ENCODE measurements at places on chromosomes 16 and 17.

- no peaks in the 10 kb centered on the region for H3K36me3 ChIP-seq
- no peaks in the 10 kb centered on the region for H3K4me1 ChIP-seq
- no peak overlapping the region for H3K4me3 ChIP-seq
- DNase-seq, result no peak
- H3K27me3 ChIP-seq, result no peaks in the 10 kb centered on the region
Measured at GRCh38 chr16:15396948-15397594, 1.5 kb downstream of the MPV17L start.

GRCh38 chr17:35368081-35368830 lies 5.2 kb downstream of the SLFN11 start:
- DNase-seq, result peak; percentile 75
- H3K36me3 ChIP-seq, result no peaks in the 10 kb centered on the region
- H3K27ac ChIP-seq, result no peak overlapping the region
- H3K4me3 ChIP-seq, result no peak overlapping the region

- H3K27ac ChIP-seq, result no peak overlapping the region
- no peaks in the 10 kb centered on the region for H3K36me3 ChIP-seq
- no peak for DNase-seq
- no peaks in the 10 kb centered on the region for H3K4me1 ChIP-seq
Measured at GRCh38 chr17:3879186-3879585, 13.7 kb downstream of the CAMKK1 start.

GRCh38 chr17:17446666-17447155 lies 30.1 kb upstream of the MED9 start:
- no peaks in the 10 kb centered on the region for H3K36me3 ChIP-seq
- no peak overlapping the region for H3K4me3 ChIP-seq
- no peak for DNase-seq
- H3K4me1 ChIP-seq, result no peaks in the 10 kb centered on the region

- no peak overlapping the region for H3K4me3 ChIP-seq
- DNase-seq, result no peak
- H3K27me3 ChIP-seq, result no peaks in the 10 kb centered on the region
- no peaks in the 10 kb centered on the region for H3K4me1 ChIP-seq
Measured at GRCh38 chr17:50659179-50659578, 24.5 kb downstream of the ABCC3 start.

GRCh38 chr17:58344791-58345157 lies 7.2 kb downstream of the SUPT4H1 start:
- H3K27ac ChIP-seq, result peak overlapping the region; percentile 100
- peak overlapping the region; percentile 54 for H3K4me3 ChIP-seq
- peak; percentile 62 for DNase-seq
- H3K36me3 ChIP-seq, result peaks cover 19% of the 10 kb centered on the region
- H3K27me3 ChIP-seq, result no peaks in the 10 kb centered on the region

GRCh38 chr17:74981318-74981978 lies 6.0 kb upstream of the CDR2L start:
- DNase-seq, result no peak
- peak overlapping the region; percentile 57 for H3K4me3 ChIP-seq
- peaks cover 8% of the 10 kb centered on the region for H3K4me1 ChIP-seq
- peaks cover 6% of the 10 kb centered on the region for H3K27me3 ChIP-seq
- H3K36me3 ChIP-seq, result no peaks in the 10 kb centered on the region

- H3K4me1 ChIP-seq, result no peaks in the 10 kb centered on the region
- H3K27me3 ChIP-seq, result no peaks in the 10 kb centered on the region
Measured at GRCh38 chr17:40633871-40634270, 13.7 kb downstream of the SMARCE1 start.

GRCh38 chr17:59284317-59284716 lies 47.1 kb upstream of the YPEL2 start:
- H3K4me3 ChIP-seq, result no peak overlapping the region
- no peak for DNase-seq
- H3K27ac ChIP-seq, result no peak overlapping the region
- no peaks in the 10 kb centered on the region for H3K4me1 ChIP-seq
- no peaks in the 10 kb centered on the region for H3K36me3 ChIP-seq

DNA sequence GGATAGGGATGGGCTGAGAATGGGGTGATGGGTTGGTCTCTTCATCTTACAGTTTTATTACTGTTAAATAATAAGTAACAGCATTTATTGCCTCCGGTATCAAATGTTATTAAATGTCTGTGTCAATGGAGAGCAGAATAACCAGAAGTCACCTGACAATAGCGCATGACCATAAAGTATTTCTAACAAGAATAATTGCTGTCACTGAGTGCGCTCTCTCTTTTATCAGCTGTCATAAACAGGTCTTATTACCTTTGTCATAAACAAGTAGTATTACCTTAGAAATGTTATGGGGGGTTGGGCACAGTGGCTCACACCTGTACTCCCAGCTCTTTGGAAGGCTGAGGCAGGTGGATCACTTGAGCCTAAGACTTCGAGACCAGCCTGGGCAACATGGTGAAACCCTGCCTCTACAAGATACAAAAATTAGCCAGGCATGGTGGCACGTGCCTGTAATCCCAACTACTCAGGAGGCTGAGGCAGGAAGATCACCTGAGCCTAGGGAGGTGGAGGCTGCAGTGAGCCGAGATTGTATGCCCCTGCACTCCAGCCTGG lies 120.6 kb downstream of the MAP2K6 start:
- no peak overlapping the region for H3K4me3 ChIP-seq
- H3K36me3 ChIP-seq, result no peaks in the 10 kb centered on the region
- H3K27me3 ChIP-seq, result no peaks in the 10 kb centered on the region
- H3K4me1 ChIP-seq, result no peaks in the 10 kb centered on the region
- no peak for DNase-seq

DNA sequence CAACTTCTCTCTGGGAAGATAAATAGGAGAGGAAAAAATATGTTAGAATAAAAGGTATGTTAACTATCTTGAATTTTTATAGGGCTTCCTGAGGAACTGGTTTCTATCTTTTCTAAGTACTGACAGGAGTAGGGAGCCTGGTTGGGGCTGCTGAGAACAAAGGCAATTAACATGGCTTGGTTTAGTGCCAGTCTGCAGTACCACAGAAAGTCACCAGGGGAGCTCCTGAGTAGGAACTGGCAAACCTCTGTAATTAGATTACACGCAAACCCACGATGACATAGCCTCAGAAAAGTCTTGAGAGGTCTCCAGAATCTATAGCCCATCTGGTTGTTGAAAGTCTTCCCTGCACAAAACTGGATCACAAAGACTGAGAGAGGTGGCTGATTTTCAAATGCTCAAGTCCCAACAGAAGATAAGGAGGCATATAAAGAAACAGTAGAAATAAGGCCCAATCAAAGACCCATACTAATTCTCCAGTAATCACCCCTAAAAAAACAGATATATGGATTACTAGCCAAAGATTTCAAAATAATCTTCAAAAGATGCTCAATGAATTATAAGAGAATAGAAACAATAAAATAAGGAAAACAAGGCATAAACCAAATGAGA lies 11.7 kb upstream of the CNTNAP4 start:
- no peaks in the 10 kb centered on the region for H3K27me3 ChIP-seq
- no peaks in the 10 kb centered on the region for H3K4me1 ChIP-seq
- no peak overlapping the region for H3K4me3 ChIP-seq
- no peaks in the 10 kb centered on the region for H3K36me3 ChIP-seq
- no peak for DNase-seq

- peaks cover 9% of the 10 kb centered on the region for H3K36me3 ChIP-seq
- no peak overlapping the region for H3K4me3 ChIP-seq
- H3K27me3 ChIP-seq, result no peaks in the 10 kb centered on the region
Measured at GRCh38 chr17:2195729-2196128, 107.9 kb downstream of the SMG6 start.

- no peaks in the 10 kb centered on the region for H3K27me3 ChIP-seq
- no peaks in the 10 kb centered on the region for H3K36me3 ChIP-seq
- H3K4me3 ChIP-seq, result no peak overlapping the region
Measured at GRCh38 chr17:40371261-40371929, 6.9 kb upstream of the GJD3 start.

DNA sequence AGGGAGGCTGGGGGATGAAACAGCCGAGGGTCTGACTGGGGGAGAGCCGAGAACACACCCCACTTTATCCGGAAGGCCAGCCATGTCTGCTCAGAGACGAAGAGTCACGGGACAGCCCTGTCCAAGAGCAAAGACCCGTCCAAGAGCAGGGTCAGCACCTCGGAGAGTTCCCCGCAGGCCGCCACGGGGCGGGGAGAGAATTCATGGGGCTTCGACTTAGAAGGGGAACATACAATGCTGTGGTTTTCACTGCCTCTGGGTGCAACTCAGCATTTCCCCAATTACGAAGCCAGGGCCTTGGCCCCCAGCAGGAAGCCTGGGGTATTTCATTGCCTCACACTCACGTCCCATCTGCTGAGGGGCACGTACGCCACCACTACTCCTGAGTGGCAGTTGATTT lies 59.3 kb downstream of the JPH3 start:
- H3K27me3 ChIP-seq, result no peaks in the 10 kb centered on the region
- H3K4me1 ChIP-seq, result no peaks in the 10 kb centered on the region
- no peaks in the 10 kb centered on the region for H3K36me3 ChIP-seq
- H3K27ac ChIP-seq, result no peak overlapping the region
- no peak for DNase-seq

GRCh38 chr17:33302394-33302793 lies 9.3 kb upstream of the ASIC2 start:
- H3K27me3 ChIP-seq, result no peaks in the 10 kb centered on the region
- H3K27ac ChIP-seq, result no peak overlapping the region
- H3K36me3 ChIP-seq, result no peaks in the 10 kb centered on the region
- H3K4me3 ChIP-seq, result no peak overlapping the region
- H3K4me1 ChIP-seq, result no peaks in the 10 kb centered on the region
- DNase-seq, result no peak

DNA sequence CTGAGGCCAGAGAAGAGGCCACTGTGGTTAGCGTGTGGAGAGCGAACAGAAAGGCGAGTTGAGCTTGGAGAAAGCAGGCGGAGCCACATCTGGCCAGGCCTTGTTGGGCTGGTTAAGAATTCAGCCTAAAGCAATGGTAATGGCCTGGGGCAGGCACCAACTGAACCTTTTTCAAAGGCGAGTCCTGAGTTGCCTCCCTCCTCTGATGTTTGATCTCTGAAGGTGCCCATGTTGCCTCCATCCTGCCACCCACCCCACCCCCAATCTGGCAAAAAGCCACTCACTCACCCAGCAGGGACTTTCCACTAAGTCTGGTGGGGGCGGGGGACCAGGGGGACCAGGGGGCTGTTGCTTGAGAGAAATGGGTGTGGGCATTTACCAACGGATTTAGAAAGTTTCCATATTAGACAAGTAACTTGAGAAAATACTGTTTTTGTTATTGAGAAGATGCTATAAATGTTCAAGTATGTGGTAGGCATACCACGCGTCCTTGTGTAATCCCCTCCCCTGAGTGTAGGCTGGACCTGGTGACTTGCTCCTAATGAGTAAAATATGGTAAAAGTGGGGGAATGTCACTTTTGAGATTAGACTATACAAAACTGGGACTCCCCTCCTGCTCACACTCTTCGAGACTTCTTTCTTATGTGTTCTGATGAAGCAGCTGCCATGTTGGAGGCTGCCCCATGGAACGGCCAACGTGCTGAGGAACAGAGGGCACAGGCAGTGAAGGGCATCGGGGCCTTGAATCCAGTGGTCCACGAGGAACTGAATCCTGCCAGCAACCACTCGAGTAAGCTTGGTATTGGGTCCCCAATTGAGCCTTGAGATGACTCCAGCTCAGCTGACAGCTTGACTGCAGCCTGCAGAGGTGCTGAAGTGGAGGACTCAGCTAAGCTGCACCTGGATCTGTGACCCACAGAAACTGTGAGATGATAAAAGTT lies 29.9 kb upstream of the TNS4 start:
- peak; percentile 71 for DNase-seq
- H3K4me1 ChIP-seq, result peaks cover 38% of the 10 kb centered on the region
- H3K27ac ChIP-seq, result peak overlapping the region; percentile 60
- H3K27me3 ChIP-seq, result no peaks in the 10 kb centered on the region

DNA sequence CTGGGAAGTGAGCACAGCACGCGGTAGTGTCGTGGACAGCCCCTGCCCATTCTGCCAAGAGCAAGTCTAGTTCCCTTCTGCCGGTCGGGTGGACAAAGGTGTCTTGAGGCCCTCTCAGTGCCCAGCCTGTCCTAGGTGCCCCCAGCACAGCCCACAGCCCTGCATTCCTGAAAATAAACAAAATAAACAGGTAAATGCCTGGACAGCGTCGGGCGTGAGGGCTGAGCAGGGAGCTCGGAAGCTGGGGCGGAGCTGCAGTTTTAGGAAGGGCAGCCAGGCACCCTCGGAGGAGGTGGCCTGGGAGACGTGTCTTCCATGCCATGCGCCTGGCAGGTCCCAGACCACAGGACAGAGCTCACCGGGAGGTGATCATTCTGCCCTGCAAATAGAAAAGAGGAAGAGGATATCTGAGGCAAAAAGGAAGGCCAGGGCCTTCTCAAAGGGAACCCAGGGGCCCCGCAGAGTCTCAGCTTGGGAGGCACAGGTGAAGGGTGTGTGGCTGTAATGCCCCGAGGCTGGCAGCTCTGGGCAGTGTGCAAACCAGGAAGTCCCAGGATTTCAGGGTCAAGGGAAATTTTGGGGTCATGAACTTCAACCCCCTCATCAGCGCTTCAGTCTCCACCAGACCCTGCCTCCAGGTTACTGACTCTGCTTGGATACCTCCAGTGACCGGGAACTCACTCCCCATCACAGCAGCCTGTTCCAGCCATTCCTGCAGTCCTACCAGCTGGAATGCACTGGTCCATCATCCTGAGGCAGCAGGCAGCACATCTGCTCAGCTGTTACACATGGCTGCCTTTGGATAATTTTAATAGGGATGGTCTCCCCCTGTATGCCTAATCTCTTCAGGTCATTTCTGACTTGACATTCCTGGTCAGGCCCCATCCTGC lies 1.7 kb downstream of the ZNF469 start:
- H3K27ac ChIP-seq, result no peak overlapping the region
- H3K36me3 ChIP-seq, result no peaks in the 10 kb centered on the region
- peaks cover 17% of the 10 kb centered on the region for H3K27me3 ChIP-seq
- DNase-seq, result no peak
- no peak overlapping the region for H3K4me3 ChIP-seq
- H3K4me1 ChIP-seq, result no peaks in the 10 kb centered on the region

DNA sequence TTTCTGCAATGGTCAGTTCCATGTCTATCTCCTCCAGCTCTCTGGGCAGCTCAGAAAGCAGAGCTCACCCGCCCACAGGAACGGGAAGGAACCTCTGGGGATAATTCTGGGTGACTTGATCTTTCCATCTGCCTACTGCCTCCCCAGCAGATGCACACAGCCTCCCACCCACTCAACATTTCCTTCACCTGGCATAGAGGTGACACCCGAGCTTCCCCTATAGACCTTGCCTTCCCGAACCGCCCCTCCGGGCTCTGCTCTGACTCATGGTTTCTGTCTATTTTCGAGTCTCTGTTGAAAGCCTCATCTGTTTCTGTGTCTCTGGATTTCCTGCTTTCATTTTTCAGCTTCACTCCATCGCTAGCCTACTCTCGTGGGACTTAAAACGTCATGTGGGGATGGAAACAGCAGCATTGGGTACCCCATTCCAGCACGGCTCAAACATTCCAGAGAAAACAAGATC lies 11.4 kb downstream of the GGA3 start:
- H3K36me3 ChIP-seq, result peaks cover 11% of the 10 kb centered on the region
- DNase-seq, result peak; percentile 79
- H3K4me3 ChIP-seq, result peak overlapping the region; percentile 66
- peaks cover 27% of the 10 kb centered on the region for H3K4me1 ChIP-seq

Data from GM12878 (cell line).